ENCODE measurements at places on chromosomes 2 and 18. TPM values are rescaled to one million over a fixed set of nuclear protein-coding genes. Genes with fewer than 3 reads are reported as not detected.

PRKRA gene
- total RNA-seq: 50.3 TPM

DNA sequence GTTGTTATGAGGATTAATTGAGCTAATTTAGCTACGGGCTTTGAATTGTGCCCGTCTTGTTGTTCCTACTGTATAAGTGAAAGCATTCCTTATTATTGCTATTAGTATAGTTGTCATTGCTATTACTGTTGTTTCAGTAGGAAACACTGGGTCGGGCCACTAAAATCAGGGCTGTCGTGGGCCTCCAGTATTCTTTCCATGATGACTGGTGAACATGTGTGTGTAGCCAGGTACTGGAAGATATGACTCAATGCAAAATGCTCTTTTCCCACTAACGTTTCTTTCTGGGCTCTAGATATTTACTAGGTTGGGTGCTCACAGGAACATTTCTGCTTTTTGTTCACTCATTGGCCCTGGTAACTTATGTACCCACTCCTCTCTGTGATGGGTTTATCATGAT lies 4.9 kb downstream of the TTL start:
- DNase-seq: no peak

BCL2 gene
- 8.4 TPM for total RNA-seq

IL1RL2 gene
- 0.62 TPM for total RNA-seq

DNA sequence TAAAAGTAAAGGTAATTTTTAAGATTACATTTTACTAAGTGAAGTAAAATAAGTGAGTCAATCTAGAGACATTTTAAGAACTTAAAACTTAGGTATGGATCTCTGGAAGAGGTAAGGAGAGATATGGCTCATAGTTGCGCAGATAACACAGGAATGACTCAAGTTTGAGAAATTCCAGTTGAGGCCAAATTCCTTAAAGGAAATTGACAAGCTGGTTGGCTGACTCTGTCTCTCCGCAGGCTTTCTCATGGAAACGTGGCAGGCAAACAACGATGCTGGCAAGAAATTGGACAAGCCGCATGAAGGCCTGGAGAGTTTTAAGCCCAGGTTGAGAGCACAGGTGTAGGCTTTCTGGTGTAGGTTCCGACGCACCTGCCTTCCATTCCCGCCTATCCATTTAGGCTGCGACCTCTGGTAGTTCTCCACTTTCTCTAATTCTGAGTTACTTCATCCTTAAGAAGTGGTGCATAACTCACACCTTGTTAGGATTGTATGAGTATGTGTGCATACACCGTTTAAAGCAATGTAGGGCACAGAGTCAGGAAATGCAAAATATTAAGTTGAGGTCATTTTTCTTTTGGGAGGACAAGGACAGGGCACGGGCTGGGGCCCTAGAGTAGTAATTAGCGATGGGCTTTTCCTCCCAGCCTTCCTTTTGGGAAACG lies 589 bp upstream of the DAW1 start:
- peak; percentile 65 for DNase-seq

DNA sequence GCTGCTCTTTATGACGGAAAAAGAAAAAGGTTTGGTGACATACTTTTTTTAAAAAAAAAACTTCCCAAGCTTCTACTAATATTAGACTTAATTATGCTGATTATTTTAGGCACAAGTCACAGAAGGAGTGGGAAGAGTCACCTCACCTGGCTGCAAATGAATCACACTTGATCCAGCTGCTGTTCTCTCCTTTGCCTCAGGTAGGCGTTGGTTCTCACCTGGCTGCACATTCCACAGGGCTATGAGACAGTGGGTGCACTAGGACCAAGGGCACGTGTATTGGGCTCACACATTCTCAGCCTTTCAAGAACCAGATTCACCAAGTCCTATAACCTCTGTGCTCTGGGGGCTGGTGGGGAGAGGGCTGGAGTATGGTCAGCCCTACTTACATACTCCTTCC lies 93.3 kb downstream of the TGFA start:
- no peak for DNase-seq

- no peak for DNase-seq
These were observed 813.1 kb upstream of the POU3F3 start for GRCh38 chr2:104040771-104041170.

GRCh38 chr2:85213901-85214512 lies 80.8 kb downstream of the TCF7L1 start:
- no peak for DNase-seq

KATNAL2 gene
- 1.4 TPM for total RNA-seq

- DNase-seq: no peak
These were observed 1134.9 kb upstream of the FAM98A start for GRCh38 chr2:34734042-34734441.

REG1B gene
- not detected for total RNA-seq

GRCh38 chr2:61726456-61727209 lies 127.2 kb downstream of the FAM161A start:
- no peak for DNase-seq

DNA sequence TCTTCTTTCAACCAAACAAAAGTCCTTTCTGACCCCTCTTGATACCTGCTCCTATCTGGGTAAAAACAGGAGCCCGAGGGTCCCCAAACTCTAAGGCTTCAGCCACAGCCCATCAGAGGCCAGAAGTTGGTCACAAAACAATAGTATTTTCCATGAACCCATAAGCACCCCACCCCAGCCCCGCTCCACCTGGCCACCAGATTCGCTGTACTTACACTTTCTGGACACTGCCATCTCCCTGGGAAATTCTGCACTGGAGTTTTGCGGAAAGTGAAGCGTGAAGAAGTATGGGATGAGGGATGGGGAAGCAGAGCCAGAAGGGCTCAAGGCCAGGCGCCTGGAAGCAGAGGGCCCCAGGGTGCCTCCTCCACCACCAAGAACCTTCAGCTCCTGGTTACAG lies 5.2 kb upstream of the RUFY4 start:
- no peak for DNase-seq

DNA sequence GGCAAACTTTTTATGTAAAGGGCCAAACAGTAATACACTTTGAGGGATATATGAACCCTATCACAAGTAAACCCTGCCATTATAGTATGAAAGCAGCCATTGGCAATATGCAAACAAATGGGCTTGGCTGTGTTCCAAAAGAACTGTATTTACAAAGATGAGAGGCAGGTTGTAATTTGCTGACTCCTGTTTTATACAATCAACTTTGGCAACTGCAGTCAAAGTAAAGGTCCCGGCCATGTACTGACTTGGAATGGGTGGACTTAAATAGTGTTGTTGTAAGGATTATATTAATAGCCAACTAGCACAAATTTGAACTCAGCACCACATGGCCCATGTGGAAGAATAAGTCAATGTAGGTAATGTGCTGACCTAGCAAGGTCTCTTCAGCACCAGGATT lies 223.4 kb downstream of the WDPCP start:
- DNase-seq: no peak

- DNase-seq: no peak
These were observed 23.0 kb upstream of the CEP68 start for GRCh38 chr2:65033178-65033577.

DNA sequence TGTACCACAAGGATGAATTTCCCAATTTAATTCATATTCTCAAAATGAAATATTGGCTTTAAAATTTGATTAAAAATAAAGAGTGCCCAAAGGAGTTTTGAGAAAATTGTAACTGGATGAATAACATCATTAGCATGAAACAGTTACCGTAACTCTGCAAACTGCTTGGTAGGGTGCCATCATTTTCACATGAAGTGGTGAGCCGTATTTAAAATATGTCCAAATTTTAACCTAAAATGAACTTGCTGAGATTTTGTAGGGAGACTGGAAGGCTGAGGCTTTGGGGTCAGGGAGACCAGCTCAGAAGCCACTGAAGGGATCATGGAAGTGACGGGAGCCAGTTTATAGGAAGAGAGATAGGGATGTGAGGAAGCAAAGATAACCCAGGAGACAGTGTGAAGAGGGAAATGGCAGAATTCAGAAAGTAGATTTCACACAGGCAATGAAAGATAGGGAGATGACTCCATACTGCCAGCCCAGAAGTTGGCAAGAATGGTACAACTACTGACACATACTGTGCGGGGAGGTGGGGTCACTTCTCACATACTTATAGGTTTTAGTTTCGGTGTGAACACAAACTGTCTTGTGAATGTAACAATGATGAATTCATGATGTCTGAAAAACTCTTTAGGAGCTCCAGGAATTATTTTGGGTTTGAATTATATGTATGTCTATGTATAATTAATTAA lies 53.8 kb downstream of the EFEMP1 start:
- no peak for DNase-seq

DNA sequence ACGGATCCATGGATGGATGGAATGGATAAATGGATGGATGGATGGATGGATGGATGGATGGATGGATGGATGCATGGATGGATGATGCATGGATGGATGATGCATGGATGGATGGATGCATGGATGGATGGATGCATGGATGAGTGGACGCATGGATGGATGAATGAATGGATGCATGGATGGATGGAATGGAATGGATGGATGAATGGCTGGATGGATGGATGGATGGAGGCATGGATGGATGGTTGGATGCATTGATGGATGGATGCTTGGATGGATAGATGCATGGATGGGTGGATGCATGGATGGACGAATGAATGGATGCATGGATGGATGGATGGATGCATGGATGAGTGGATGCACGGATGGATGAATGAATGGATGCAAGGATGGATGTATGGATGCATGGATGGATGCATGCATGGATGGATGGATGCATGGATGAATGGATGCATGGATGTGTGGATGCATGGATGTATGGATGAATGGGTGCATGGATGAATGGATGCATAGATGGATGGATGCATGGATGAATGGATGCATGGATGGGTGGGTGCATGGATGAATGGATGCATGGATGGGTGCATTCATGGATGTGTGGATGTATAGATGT lies 209.2 kb downstream of the ALPK2 start:
- DNase-seq: no peak

- DNase-seq: no peak
These were observed 12.5 kb downstream of the MARCO start for GRCh38 chr2:118954297-118955060.

DNA sequence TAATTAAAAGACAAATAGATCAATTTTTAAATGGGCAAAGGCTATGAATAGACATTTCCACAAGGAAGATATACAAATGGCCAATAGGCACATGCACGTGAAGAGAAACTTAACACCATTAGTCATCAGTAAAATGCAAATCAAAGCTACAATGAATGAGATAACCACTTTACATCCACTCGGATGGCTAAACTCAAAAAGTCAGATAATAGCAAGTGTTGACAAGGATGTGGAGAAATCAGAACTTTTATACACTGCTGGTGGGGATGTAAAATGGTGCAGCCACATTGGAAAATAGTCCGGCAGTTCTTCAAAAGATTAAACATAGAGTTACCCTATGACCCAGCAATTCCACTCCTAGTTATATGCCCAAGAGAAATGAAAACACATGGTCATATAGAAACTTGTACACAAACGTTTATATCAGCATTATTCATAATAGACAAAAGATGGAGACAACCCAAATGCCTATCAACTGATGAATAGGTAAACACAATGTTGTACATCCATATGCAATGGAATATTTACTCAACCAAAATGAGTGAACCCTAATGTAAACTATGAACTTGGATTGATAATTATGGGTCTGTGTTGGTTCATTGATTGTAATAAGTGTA lies 51.1 kb downstream of the SMAD7 start:
- DNase-seq: no peak
